ENCODE measurements at places on chromosomes 6 and 20.

DNA sequence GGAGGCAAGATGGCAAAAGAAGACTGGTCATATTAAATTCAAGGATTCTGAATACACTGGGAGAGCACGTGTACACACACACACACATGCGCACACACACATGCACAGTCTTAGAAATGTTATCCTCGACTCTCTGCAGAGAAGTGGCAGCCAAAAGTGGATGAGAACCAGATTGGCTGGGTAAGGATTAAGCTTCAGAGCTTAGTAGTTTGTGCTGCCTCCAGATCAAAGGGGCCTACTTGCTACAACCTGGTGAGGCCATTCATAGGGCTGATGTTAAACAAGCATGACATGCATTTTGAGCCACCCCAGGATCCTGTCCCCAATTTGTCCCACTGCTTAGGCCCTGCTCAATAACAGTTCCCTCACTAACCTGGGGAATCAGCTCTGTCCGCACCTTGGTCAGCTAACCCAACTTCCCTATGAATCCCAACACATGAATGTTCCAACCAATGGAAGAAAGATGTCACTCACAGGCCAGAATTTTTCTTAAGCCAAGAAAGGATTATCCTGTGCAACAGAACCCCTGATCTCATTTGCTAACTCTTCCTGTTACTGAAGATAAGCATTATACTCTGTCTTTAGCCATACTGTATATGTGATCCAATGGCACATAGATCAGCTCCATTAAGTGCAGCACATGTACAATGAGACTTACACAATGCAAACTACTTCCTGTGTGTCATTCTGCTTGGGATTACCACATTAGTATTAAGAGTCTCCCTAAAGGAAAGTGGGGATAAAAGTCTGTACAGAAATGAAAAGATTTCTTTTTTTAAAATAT is 31.0 kb downstream of the TOMM6 start:
- H3K36me3 ChIP-seq, result peaks cover 4% of the 10 kb centered on the region
- H3K4me3 ChIP-seq, result no peak overlapping the region
- H3K4me1 ChIP-seq, result no peaks in the 10 kb centered on the region
- H3K27me3 ChIP-seq, result no peaks in the 10 kb centered on the region
- no peak overlapping the region for H3K27ac ChIP-seq

DNA sequence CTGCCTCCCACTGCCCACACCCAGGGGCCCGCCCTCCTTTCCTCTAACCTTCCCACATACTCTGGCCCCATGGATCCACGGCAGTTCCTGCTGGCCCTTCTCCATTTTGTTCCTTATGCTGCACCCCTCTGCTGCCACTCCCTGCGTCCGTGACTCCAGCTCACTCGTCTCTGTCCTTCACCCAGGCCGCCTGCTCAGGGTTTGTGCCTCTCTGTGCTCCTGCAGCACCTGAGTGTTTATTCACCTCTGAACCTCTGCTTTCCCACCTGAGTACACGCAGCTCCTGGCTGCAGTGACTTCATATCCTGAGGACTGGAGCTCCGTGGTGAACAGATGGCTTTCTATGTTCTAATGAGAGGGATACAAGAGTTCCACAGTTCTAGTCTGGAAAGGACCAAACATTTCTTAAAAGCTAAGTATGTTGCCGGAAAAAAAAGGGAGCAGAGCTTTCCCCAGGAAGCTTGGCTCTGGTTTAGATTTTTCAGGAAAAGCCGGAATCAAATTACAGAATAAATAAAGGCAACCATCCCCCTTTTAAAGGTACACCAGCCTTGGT is 1.5 kb upstream of the GNRH2 start:
- H3K36me3 ChIP-seq, result peaks cover 53% of the 10 kb centered on the region
- H3K27ac ChIP-seq, result no peak overlapping the region
- no peaks in the 10 kb centered on the region for H3K27me3 ChIP-seq
- peak overlapping the region; percentile 9 for H3K4me3 ChIP-seq
- DNase-seq, result no peak
- peaks cover 6% of the 10 kb centered on the region for H3K4me1 ChIP-seq

GRCh38 chr6:32940656-32941213 is at the start of gene HLA-DMB:
Gene HLA-DMB (minus strand): TSS chr6:32941028. CDS start chr6:32940807, 221 bp downstream.
- peak within 1 kb of the TSS; percentile 57 for H3K4me3 ChIP-seq
- no peaks in the 10 kb centered on the region for H3K36me3 ChIP-seq
- H3K4me1 ChIP-seq, result no peaks in the 10 kb centered on the region
- peaks cover 21% of the 10 kb centered on the region for H3K27me3 ChIP-seq
- DNase-seq, result peak; percentile 73

DNA sequence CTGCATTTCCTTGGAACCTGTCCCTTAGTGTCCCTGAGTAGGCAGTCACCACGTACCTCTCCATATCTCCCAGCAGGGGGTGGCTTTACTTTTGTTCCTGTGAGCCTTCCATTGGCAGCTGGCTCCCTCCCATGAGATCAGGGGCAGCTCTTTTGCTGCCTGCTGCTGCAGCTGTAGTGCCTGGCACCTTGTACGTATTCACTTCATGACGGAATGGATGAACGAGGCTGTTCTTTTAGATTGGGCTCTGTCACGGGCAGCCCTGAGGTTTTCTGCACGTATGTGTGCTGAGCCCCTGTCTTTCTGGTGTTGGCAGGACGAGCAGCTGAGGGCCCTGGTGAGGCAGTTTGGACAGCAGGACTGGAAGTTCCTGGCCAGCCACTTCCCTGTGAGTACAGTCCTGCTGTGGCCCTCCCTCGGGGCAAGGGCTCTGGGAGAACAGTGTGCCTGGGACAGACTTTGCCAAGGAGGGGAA is 14.6 kb downstream of the MYBL2 start:
- H3K4me3 ChIP-seq, result no peak overlapping the region
- H3K36me3 ChIP-seq, result peaks cover 17% of the 10 kb centered on the region
- no peak for DNase-seq
- no peak overlapping the region for H3K27ac ChIP-seq

- H3K27ac ChIP-seq, result no peak overlapping the region
- no peaks in the 10 kb centered on the region for H3K36me3 ChIP-seq
- H3K4me3 ChIP-seq, result no peak overlapping the region
- no peak for DNase-seq
- no peaks in the 10 kb centered on the region for H3K4me1 ChIP-seq
- no peaks in the 10 kb centered on the region for H3K27me3 ChIP-seq
Measured at GRCh38 chr6:3764516-3765335, 13.2 kb upstream of the PXDC1 start.

GRCh38 chr6:28710466-28711191 is 184.9 kb downstream of the GPX5 start:
- no peaks in the 10 kb centered on the region for H3K4me1 ChIP-seq
- DNase-seq, result no peak
- H3K36me3 ChIP-seq, result no peaks in the 10 kb centered on the region

- no peak for DNase-seq
- no peaks in the 10 kb centered on the region for H3K36me3 ChIP-seq
- no peak overlapping the region for H3K4me3 ChIP-seq
- H3K27me3 ChIP-seq, result no peaks in the 10 kb centered on the region
Measured at GRCh38 chr6:101066481-101066880, 185.4 kb upstream of the ASCC3 start.

GRCh38 chr6:127115746-127116145 is 2.7 kb upstream of the RSPO3 start:
- H3K27me3 ChIP-seq, result peaks cover 30% of the 10 kb centered on the region
- DNase-seq, result no peak
- H3K4me3 ChIP-seq, result no peak overlapping the region
- no peak overlapping the region for H3K27ac ChIP-seq

DNA sequence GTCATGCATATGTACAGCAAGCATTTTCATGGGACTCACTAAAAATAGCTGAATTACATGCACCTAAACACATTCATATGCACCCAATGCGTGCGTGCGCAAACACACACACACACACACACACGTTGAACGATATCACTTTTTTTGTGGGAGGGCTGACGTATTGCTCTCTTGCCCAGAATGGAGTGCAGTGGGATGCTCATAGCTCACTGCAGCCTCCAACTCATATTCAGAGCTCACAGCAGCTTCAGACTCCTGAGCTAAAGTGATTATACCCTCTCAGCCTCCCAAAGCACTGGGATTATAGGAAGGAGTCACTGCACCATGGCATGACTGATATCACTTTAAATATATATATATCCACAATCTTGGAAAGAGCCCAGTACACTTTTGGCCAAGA is 620.4 kb upstream of the MANEA start:
- H3K27me3 ChIP-seq, result no peaks in the 10 kb centered on the region
- no peaks in the 10 kb centered on the region for H3K36me3 ChIP-seq
- DNase-seq, result no peak
- H3K4me1 ChIP-seq, result no peaks in the 10 kb centered on the region
- no peak overlapping the region for H3K27ac ChIP-seq
- H3K4me3 ChIP-seq, result no peak overlapping the region

DNA sequence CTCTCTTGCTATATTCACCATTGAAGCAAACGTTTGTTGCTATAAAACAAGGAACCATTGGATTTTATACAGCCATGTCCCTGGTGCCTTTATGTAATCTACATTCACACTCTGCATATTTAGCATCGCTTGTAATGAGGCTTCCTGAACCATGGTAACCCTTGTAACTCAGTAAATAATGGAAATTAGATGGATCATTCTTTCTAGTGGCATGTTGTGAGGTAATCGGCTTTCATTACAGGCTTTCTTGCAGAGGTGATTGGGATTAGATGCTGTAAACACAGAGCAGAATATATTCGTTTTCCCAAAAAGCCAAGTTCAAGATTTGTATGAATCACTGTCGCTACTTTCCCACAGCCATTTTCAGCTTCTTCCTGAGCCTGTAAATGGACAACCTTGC is 36.1 kb downstream of the SMPDL3A start:
- H3K4me3 ChIP-seq, result no peak overlapping the region
- H3K4me1 ChIP-seq, result no peaks in the 10 kb centered on the region
- no peak overlapping the region for H3K27ac ChIP-seq
- no peak for DNase-seq

- H3K4me3 ChIP-seq, result no peak overlapping the region
- no peak for DNase-seq
- peaks cover 11% of the 10 kb centered on the region for H3K36me3 ChIP-seq
- no peaks in the 10 kb centered on the region for H3K27me3 ChIP-seq
- peak overlapping the region; percentile 20 for H3K27ac ChIP-seq
- H3K4me1 ChIP-seq, result peaks cover 12% of the 10 kb centered on the region
Measured at GRCh38 chr20:47774131-47774777, 11.0 kb downstream of the SULF2 start.

DNA sequence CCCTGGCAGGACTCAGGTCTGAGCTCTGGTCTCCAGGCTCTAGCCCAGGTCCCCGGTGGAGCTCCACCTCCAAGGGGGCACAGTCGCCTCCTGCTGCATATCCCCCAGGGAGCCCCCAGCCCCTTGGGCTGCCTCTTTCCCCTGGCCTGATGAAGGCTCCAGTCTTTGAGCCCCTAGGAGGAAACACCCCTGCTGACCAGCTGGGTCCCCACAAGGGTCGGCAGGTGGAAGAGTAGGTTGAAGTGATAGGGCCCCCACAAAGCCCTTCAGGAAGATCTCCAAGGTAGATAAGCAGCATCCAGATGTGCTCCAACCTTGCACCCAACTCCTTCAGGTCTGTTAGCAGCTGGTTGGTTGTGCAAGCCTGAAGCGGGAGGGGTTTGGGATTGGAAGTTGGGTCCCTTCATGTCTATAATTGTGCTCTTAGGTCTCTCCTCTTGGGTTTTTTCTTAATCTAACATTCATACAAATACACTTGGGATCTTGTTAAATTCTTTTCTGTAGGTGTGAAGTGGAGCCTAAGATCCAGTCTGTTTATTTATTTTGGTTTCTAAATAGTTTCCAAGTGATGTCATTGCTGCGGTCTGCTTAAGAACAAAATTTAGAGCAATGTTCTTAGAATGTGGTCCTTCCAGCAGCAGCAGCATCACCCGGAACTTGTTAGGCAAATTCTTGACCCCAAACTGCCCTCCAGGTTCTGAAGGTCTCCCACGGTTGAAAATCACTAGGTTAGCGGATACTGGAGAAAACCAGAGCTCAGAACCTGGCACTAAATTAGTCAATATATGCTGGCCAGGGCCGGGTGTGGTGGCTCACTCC is 5.1 kb downstream of the UBE2C start:
- peaks cover 27% of the 10 kb centered on the region for H3K36me3 ChIP-seq
- peaks cover 5% of the 10 kb centered on the region for H3K4me1 ChIP-seq
- H3K27ac ChIP-seq, result no peak overlapping the region
- H3K27me3 ChIP-seq, result no peaks in the 10 kb centered on the region
- no peak overlapping the region for H3K4me3 ChIP-seq
- DNase-seq, result no peak

DNA sequence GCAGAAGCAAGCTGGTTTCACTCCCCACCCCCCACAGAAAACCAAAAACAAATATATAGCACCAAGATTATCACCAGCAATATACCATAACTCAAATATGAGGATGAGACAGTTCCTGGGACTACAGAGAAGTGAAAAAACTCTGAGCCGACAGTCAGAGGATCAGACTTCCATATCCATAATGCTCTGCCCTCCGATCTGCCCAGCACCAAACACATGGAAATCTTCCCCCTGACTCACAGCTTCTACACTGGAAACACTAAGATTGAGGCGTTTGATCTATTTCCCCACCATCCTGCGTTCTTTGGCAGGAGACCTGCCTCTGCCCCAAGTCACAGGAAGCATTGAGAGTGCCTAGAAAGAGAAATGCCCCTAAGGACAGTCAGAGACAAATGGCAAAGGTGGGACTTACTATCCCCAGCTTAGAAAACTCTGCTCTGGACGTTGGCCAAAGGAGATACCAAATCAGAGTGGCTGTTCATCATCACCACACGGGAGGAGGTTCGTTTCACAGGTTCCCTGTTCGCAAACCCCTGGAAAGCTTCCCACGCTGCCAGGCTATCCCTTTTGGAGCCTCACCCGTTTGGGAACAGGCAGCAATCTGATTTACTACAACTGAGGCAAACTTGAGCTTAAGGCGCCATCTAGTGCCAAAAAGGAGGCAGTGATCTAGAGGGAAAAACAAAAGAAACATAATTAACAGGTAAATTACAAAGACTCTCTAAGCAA is 48.7 kb upstream of the SRSF6 start:
- no peaks in the 10 kb centered on the region for H3K27me3 ChIP-seq
- H3K36me3 ChIP-seq, result no peaks in the 10 kb centered on the region
- no peak overlapping the region for H3K4me3 ChIP-seq
- peak; percentile 38 for DNase-seq
- H3K4me1 ChIP-seq, result no peaks in the 10 kb centered on the region
- H3K27ac ChIP-seq, result no peak overlapping the region

- no peaks in the 10 kb centered on the region for H3K36me3 ChIP-seq
- H3K27ac ChIP-seq, result no peak overlapping the region
- DNase-seq, result no peak
- no peak overlapping the region for H3K4me3 ChIP-seq
Measured at GRCh38 chr6:81727876-81728517, 24.5 kb downstream of the TENT5A start.

GRCh38 chr20:62236766-62237513 is 1.4 kb upstream of the OSBPL2 start:
- no peaks in the 10 kb centered on the region for H3K27me3 ChIP-seq
- peak overlapping the region; percentile 10 for H3K4me3 ChIP-seq
- peaks cover 33% of the 10 kb centered on the region for H3K4me1 ChIP-seq
- H3K27ac ChIP-seq, result peak overlapping the region; percentile 88

GRCh38 chr6:113763876-113764275 is 93.3 kb upstream of the MARCKS start:
- no peak overlapping the region for H3K4me3 ChIP-seq
- H3K27ac ChIP-seq, result no peak overlapping the region
- H3K36me3 ChIP-seq, result no peaks in the 10 kb centered on the region
- H3K4me1 ChIP-seq, result no peaks in the 10 kb centered on the region
- no peak for DNase-seq

GRCh38 chr6:114096561-114097172 is 125.7 kb upstream of the HDAC2 start:
- H3K4me3 ChIP-seq, result no peak overlapping the region
- H3K27ac ChIP-seq, result no peak overlapping the region
- peak; percentile 3 for DNase-seq
